Renal pelvis (tissue), 12 donors: ENCODE measurements at places on chromosomes 16 and 17. TPM values are rescaled to one million over a fixed set of nuclear protein-coding genes. Genes with fewer than 3 reads are reported as not detected.

- DNase-seq: no peak
These were observed 126.5 kb upstream of the RCVRN start for GRCh38 chr17:10031606-10032005.

DNA sequence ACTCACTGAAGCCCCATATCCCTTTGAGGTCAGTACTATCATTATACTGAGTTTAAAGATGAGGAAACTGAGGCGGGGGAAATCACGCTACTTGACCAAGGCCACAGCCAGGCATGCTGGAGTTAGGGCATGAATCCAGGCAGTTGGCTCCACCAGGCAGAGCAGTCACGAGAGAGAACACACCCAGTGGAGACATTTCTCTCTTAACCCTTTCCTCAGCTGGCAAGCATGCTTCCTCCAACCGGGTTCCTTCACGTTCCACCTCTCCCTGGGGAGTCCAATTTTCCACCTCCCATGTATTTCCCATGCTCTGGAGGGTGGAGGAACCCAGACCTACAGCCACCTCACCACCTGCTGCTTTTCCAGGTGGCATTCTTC, 32.8 kb downstream of the VAC14 start:
- DNase-seq: no peak

Gene ANKRD40CL
- 0.35 TPM for polyA plus RNA-seq

Gene TMIGD1
- polyA plus RNA-seq: 0.81 TPM

Gene TBC1D3I
- 1.7 TPM for polyA plus RNA-seq
